ENCODE measurements at places on chromosomes 7 and 10.

DNA sequence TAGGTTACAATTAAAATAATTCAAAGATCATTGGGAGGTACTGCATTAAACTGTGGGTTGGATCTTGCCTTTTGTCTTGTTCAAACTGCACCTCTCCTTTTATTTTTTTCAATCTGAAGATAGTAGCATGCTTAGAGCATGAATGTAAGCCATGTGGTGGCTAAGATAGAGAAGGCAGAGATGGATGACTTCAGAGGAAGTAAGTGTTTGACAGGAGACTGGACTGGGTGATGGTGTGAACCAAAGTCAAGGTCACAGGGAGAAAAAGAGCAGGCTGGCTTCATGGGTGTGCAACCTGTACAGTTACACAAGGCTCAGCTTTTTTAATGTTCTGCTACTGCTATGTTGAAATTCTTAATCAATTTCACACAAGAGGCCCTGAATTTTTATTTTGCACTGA lies 85.6 kb downstream of the ZEB1 start:
- DNase-seq: no peak

GRCh38 chr7:100153708-100154535 lies 4.6 kb downstream of the TRAPPC14 start:
- no peak for DNase-seq

DNA sequence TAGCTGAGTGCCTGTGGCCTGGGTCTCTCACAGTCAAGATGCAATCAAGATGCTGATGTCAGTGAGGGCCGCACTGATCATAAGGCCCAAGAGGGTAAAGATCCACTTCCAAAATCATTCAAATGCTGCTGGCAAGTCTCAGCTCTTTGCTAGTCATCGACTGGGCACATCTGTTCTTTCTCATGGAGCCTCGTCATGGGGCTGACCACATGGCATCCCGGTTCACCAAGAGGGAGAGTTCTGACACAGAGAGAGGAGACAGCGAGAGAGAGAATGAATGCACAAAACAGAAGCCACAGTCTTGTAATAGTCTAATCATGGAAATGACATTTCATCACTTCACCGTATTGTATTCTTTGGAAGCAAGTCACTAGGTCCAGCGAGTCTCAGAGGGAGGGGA lies 1067.5 kb upstream of the C7orf33 start:
- no peak for DNase-seq

- no peak for DNase-seq
These were observed 66.5 kb downstream of the MAP3K8 start for GRCh38 chr10:30500534-30500933.

GRCh38 chr7:95429241-95429990 lies 5.4 kb downstream of the PON2 start:
- DNase-seq: no peak

All from T1000 (cell line).